Substantia nigra (tissue), 51 donors: ENCODE measurements at places on chromosomes 11 and 22.

DNA sequence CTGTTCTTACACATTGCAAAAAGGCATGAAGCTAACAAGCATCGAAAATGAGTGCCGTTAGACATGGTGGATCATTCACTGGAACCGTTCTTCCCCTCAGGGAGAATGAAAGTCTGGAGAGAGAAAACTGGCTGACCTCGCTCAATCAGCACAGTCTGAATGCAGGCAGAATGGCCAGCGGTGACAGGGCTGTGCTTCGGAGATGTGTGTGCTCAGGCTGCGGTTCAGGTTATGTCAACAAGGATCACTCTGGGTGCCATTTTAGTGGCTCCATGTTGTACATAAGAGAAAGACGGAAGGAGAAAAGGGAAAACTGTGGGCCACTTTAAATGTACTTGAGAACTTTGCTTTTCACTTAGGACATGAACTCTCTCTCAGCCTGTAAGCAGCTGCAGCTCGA lies 749.8 kb upstream of the ARHGAP42 start:
- no peak for DNase-seq

DNA sequence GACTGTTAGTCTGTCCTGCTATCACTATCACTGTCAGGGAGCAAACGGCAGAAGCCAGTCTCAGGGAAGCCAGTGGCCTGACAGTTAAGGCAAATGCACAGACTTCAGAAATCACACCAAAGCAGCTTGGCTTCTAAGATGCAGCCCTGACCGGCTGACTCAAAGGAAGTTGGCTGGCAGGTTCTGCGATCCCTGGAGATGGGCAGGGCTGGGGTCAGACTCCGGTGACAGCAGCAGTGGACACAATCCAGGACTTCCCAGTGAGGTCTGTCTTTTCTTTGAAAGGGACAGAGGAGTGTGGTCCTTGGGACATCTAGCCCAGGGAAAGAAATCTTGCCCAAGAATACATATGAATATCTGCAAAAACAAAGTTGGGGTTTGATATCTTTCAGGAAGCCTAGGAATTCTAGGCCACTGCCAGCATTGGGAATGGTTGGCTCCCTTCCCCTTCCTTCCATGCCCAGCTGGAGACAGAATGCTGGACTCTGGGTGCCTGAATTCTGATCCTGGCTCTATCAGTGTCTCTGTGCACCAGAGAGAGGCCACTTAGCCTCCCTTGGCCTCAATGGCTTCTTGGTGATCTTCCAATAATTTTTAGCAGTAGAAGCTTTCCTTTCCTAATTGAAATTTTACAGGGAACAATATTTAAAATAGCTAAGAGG lies 108.9 kb downstream of the KIRREL3 start:
- no peak for DNase-seq

DNA sequence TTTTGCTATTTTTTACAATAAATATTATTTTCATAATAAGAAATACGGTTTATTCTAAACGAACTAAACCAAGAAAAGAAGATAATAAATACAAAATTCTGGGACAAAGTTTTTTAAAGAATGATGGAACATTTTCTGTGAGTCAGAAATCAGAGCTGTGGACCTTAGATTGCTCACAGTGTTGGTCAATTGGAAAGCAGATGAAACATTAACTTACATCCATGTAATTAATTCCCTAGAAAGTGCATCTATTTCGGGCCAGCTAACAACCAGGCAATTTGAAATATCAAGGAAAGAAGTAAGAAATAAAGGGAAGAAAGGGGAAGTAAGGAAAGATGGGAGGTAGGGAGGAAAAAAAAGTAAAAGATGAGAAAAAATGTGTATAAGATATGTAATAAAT lies 1569.8 kb upstream of the TENM4 start:
- no peak for DNase-seq

GRCh38 chr22:29907753-29908515 lies 25.0 kb downstream of the MTMR3 start:
- DNase-seq = no peak

- no peak for DNase-seq
These were observed 782 bp downstream of the SMARCB1 start for GRCh38 chr22:23787600-23787896.

GRCh38 chr22:18999008-18999407 lies 62.9 kb upstream of the PRODH start:
- no peak for DNase-seq

DNA sequence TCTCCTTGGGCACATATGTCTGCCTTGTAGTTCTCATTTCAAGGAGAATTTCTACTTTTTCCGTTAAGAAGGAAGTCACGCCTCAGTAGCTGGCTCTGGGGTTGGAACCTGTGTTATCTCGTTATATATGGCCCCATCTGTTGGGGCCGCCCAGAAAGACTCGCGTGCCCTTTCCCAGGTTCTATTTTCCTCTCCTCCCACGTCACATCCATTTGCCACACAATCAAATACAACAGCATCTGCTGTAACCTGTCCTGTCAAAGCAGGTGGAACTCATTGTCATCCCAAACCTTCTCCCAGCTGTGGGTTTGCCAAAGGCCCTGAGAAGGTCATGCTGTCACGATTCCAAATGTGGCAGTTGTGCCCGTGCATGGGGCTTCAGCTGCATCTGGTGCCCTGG lies 213.1 kb upstream of the ZBED5 start:
- no peak for DNase-seq

- DNase-seq = no peak
These were observed 13.2 kb upstream of the SHANK2 start for GRCh38 chr11:71265559-71266092.

DNA sequence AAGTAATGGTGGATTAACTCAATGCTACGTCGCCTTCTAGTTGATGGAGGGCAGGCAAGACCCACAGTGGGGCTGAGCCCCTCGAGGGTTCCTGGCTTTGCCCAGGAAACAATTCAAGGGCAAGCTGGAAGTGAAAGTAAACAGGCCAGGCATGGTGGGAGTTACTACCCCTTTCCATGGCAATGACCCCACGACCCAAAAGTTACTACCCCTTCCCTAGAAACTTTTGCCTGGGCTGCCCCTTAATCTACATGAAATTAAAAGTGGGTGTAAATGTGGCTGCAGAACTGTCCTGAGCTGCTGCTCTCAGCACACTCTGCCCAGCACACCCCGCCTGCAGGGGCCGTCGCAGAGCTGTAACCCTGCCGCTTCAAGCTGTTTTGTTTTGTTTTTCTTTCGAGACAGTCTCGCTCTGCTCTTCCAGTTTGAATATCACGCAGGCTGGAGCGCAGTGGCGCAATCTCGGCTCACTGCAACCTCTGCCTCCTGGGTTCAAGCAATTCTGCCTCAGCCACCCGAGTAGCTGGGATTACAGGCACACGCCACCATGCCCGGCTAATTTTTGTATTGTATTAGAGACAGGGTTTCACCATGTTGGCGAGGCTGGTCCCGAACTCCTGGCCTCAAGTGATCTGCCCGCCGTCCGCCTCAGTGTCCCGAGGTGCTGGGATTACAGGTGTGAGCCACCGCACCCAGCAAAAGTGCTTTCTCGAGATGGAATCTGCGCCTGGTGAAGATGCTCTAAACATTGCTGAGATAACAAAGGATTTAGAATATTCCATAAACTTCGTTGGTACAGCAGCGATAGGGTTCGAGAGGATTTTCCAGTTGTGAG lies 5.9 kb upstream of the RNH1 start:
- DNase-seq = no peak

- DNase-seq = no peak
These were observed 77.5 kb upstream of the PHOX2A start for GRCh38 chr11:72321381-72321996.
